ENCODE measurements at places on chromosomes 12 and 14.

- peak; percentile 60 for DNase-seq
These were observed 1.1 kb downstream of the CARMIL3 start for GRCh38 chr14:24052656-24053547.

DNA sequence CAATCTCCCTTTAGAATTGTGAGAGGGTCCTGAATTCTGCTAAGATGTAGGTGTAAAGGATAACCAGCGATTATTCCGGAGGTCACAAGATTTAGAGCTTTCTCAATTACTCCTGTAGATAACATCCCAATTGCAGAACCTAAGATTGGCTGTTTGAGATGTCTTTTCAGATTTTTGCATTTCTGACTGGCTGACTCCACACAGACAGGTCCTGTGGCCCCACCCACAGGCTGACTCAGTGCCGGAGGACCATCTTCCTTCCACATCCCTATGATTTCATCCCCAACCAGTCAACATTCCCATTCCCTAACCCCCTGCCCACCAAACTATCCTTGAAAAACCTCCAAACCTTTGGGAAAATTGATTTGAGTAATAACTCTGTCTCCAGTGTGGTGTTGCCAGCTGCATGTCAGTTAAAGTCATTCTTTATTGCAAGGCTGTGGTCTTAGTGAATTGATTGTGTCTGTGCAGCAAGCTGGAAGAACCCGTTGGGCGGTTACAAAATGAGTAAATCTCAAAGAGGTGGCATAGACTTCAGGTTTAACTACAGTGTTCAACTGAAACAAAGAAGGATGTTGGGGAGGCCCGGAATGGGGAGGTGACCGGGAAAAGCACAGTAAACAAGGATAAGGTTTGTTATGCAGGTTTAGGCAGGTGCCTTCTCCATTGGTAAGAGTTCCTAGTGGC, 10.6 kb downstream of the FNTB start:
- DNase-seq: no peak

DNA sequence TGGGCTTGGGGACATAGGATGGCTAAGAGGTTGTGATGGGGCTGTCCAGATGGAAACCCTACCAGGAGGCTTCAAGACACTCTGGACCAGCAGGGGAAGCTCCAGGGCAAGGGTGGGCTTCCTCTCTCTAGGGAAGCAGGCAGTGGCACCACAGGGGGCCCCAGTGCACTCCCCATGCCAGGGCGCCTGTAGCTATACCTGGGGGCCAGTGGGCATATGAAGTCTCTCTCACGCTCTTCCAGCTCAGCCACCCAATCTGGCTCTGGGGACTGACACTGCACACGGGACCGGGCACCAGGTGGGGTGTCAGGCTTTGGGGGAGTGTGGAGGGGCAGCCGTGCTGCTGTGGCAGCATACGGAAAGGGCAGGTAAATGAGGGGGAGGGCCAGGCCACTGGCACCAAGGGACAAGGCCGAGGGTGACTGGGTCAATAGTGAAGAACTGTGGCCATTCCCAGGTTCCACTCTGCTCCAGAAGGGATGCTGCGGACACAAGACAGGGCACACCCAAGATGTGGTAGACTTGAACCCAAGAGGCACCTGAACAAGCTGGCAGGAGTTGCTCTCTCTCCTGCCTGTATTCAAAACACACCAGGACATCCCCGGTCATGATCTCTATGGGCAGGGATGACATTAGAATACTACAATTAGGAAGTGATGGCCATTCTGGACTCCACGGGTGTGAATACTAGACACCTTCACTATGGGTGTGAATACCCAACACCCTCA, 27.5 kb downstream of the RFLNA start:
- DNase-seq: no peak

DNA sequence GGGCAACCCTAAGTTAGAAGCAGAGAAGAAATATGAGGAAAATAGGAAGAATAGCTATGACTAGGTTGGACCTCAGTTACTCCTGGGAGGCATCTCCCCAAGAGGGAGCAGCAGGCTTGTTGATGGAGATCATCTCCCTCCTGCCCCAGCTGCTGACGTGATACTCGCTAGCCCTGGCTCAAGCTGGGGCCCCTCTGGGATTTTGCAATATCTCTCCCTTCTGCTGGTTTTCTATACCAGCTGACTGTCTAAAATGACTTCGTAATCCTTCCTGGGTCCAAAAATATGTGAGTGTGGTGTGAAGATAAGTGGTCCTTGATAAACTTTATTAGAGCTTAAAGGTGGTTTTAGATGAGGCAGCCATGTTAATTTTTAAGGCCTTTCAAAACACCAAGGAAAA, 4.5 kb upstream of the HECTD4 start:
- DNase-seq: no peak

DNA sequence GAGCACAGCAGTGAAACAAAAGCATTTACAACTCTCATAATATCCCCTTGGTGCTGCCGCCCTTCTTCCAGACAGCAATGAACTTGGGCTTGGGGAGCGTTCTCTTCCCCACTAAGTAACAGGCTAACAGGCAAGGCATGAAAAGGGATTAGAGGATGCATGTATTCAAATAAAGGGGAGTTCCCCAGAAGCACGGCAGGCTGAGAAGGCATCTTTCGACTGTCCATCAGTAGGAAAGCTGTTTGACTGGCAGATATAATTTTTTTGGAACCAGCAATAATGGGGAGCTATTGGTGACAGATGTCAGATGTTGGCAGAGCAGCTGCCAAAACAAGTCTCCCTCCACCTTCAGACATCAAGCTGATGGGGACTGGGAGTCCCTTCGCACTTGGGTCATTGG, 9.2 kb upstream of the TIGAR start:
- DNase-seq: no peak

DNA sequence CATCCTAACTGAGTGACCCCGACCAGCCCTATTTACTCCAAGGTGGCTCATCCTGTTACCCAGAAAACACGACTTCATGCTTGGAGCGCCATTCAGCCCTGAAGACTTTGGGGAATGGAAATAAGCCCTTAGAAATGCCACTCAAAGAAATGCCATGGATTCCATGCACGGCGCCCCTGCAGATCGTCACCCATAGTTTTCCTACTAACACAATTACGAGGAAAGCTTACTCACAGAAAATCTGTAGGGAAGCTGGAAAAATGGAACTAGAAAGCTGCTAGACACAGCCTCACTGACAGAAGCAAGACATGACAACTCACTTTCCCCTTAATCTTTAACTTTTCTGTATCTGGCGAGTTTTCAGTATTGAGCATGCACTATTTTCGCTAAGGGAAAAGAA, 19.5 kb downstream of the NUAK1 start:
- no peak for DNase-seq

DNA sequence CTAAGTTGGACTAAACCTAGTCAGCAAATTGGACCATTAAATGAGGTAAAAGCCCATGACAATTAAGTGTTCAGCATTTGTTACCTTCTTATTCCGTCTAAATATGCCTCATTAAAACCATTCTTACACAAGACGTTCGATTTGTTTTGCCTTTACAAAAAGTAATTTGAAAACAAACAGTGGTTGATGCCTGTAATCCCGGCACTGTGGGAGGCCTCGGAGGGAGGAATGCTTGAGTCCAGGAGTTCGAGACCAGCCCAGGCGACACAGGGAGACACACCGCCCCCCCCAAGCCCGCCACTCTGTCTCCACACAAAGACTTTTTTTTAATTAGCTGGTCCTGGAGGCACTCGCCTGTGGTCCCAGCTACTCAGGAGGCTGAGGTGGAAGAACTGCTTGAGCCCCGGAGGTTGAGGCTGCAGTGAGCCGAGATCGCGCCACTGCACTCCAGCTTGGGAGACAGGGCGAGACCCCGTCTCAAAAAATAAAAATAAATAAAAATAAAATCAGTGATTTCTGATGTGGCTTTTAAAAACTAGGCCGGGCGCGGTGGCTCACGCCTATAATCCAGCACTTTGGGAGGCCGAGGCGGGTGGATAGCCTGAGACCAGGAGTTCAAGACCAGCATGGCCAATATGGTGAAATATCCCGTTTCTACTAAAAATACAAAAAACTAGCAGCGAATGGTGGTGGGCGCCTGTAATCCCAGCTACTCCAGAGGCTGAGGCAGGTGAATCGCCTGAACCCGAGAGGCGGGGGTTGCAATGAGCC, 856 bp upstream of the EIF4B start:
- DNase-seq: no peak

DNA sequence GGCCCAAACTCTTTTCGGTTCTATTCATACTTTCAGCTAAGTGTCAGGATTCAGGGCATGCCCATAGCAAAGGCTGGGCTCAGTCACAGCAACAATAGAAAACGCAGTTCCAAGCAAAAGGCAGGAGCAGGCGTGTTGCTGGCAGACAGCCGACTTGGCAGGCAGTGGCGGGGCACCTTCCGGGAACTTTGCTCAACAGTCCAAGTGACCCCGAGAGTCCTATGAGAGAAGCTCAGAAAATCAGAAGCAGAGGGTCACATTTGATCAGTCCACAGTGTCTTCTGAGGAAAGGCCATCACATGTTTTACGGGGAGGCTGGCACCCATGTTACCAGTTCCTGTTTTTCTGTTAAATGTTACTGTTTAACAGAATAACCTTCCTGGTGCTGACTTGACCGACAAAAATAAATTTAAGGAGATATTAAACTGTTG, 115.0 kb downstream of the DACT1 start:
- DNase-seq: no peak

DNA sequence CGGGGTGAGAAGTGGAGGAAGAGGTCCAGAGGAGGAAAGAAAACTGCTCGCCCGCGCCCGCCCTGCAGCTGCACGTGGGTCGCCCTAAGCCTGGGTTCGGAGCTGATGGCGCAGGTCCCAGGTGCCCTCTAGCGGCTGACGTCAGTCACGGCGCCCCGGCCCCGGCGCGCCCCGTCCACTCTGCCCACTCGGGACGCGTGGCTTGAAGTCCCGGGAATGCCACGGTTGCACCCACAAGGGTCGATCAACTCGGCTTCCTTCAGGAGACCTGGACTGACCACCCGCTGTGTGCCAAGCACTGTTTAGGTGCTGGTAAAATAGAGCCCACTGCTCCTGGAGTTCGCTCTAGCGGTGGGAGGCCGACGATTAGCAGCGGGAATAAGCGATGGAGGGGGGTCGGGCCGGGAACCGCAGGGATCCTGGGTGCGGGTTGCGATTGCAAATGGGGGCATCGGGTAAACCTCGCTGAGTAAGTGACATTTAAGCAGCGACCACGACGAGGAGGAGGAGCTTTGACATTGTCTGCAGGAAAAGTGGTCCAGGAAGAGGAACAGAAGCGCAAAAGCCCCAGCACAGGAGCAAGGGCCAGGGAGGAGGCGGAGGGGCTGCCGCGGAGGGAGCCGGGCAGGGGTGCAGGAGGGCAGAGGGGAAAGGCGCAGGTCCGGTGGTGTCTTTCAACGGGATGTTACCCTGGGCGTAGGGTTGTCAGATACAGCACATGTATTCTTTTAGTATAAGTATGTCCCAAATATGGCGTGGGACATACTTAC, 5.1 kb upstream of the ZNF839 start:
- DNase-seq: peak; percentile 59

DNA sequence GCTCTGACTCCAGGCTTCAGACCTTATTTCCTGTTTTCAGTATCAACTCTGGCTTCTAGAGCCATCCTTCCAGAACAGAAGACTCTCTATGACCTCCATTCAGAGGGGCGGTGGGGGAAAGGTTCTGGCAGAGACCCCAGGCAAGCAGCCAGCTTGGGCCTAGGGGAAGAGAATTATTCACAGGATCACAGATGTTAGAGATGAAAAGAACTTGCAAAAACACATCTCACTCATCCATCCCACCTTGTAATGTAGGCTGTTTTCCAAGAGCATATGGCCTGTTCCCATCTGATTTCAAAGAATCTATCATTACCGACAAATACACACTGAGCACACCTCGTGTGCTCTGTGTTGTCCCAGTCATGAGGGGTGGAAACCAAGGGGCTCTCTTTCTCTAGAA, 131.9 kb downstream of the GRIN2B start:
- no peak for DNase-seq

GRCh38 chr12:16076557-16076956, 165.4 kb downstream of the DERA start:
- DNase-seq: no peak

DNA sequence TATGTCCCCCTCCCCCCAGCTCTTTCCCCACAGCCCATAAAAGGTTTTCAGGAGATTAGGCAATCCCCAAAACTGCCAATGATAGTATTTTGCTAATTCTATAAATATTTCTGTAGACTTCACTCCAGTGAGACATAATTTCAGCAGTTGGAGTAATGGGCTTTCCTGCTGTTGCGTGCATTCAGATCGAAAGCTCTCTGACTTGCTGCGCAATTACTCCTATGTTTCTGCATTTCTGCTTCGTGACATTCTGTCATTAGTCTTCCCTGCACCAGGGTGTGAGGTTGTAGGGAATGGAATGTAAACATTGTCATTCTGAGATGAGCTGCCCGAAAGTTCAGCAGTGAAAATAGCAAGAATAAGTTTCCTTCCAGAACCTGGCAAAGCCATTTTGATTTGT, 58.2 kb downstream of the SAMD4A start:
- no peak for DNase-seq

DNA sequence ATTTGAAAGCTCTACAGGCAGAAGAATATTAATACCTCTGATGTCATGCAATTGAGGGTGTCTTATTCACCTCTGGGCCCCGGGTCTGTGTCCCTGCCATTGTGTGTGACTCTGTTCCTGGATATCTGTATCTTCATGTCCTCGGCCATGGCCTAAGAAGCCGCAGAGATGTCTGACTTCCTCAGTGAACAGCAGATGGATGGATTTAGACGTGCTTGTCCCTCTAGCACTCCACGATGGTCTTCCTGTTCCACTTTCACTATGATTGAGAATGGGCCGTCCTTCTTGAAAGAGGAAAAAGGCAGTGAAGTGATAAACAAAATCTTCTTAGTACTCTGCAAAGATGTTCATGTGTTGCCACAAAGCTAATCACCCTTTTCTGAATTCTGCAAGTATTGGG, 217.4 kb downstream of the SLC41A2 start:
- DNase-seq: no peak

- no peak for DNase-seq
These were observed 18.3 kb downstream of the TBX3 start for GRCh38 chr12:114665411-114666260.

DNA sequence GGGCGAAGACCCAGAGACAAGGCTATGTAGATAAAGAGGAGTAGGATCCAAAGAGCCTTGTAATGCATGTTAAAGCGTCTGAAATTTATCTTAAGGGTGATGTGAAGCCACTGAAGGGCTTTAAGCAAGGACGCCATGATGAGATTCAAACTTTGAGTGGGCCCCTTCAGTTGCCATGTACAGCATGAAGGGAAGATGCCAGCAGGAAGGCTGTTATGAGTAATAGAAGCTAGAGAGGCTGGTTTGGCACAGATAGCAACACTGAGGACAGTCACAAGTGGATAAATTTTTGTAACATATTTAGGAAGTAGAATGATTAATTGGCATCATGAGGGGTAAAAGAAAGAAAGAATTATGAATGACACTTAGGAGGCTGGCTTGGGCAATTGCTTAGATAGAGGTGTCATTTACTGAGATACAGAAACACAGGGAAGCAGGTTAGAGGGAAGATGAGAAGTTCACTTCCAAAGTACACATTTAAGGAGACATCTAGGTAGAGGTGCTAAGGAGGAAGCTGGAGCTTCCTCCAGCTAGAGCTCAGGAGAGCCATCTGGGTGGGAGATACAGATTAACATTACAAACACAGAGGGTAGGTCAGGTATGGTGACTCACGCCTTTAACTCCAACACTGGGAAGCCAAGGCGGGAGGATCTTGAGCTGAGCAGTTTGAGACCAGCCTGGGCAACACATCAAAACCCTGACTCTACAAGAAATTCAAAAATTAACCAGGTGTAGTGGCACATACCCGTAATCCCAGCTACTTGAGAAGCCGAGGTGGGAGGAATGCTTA, 13.7 kb downstream of the ATG2B start:
- DNase-seq: no peak

- DNase-seq: no peak
These were observed 15.0 kb upstream of the BICD1 start for GRCh38 chr12:32091696-32092095.

Data from activated CD8-positive, alpha-beta memory T cell treated with anti-CD3 and anti-CD28 coated beads for 4 hours (primary cell).